A549 treated with ZK216348 at 1 μM for 4 hours (cell line): ENCODE measurements at places on chromosomes 12 and 14. TPM values are rescaled to one million over a fixed set of nuclear protein-coding genes. Genes with fewer than 3 reads are reported as not detected.

Gene PDE6H
- total RNA-seq: not detected in 5 replicates

Gene SBNO1
- total RNA-seq: 17.0 to 29.4 TPM (median 24.2 TPM) in 5 replicates

Gene NR1H4
- total RNA-seq: 0.09 TPM in 1 of 5 replicates, not detected in the others

Gene KERA
- not detected in 5 replicates for total RNA-seq

Gene TGM1
- 0.72 to 1.3 TPM (median 0.74 TPM) in 5 replicates for total RNA-seq

Gene SSTR1
- not detected in 5 replicates for total RNA-seq

Gene MGP
- total RNA-seq: 0.45 TPM in 1 of 5 replicates, not detected in the others

Gene ZC2HC1C
- 3.9 to 5.3 TPM (median 4.1 TPM) in 5 replicates for total RNA-seq

Gene TAS2R8
- not detected in 5 replicates for total RNA-seq
